Activated CD4-positive, alpha-beta T cell treated with anti-CD3 and anti-CD28 coated beads, Interleukin-2, amount 10 ng/mL, durations not matched to agents 7 days and 5 days (primary cell): ENCODE measurements at places on chromosomes 3 and 15. TPM values are rescaled to one million over a fixed set of nuclear protein-coding genes. Genes with fewer than 3 reads are reported as not detected.

Gene ADAM10
- 140 TPM for total RNA-seq

Gene RASGRP1
- 185 TPM for total RNA-seq

Gene TM2D3
- total RNA-seq = 54.8 TPM

Gene SCN11A
- 0.05 TPM for total RNA-seq

Gene C3orf62
- 12.2 TPM for total RNA-seq

Gene GHSR
- total RNA-seq = not detected

Gene MCF2L2
- total RNA-seq = 3.6 TPM

Gene GP9
- not detected for total RNA-seq

Gene XCR1
- not detected for total RNA-seq

Gene CCNB2
- total RNA-seq = 94.1 TPM

Gene PARP15
- 40.9 TPM for total RNA-seq

Gene CELF6
- 1.0 TPM for total RNA-seq

Gene MESP2
- not detected for total RNA-seq

Gene DNAH12
- 0.06 TPM for total RNA-seq

Gene FOXL2NB
- not detected for total RNA-seq

Gene CADM2
- not detected for total RNA-seq

Gene WWTR1
- 0.27 TPM for total RNA-seq

Gene FSIP1
- 0.30 TPM for total RNA-seq

Gene SNTN
- total RNA-seq = not detected

Gene MUSTN1
- total RNA-seq = 2.8 TPM

Gene HEG1
- 26.6 TPM for total RNA-seq

Gene MELTF
- total RNA-seq = 4.8 TPM

Gene KCNAB1
- not detected for total RNA-seq

Gene SPTSSB
- total RNA-seq = not detected

Gene PHC3
- 67.5 TPM for total RNA-seq

Gene GRK7
- not detected for total RNA-seq

Gene CYP11A1
- total RNA-seq = not detected

Gene COPG1
- 110 TPM for total RNA-seq

Gene CTXN2
- total RNA-seq = not detected

Gene NDUFB5
- total RNA-seq = 78.4 TPM

Gene ZNF148
- total RNA-seq = 39.3 TPM

Gene LMAN1L
- 0.92 TPM for total RNA-seq

Gene AADACL2
- not detected for total RNA-seq

Gene PLAAT1
- not detected for total RNA-seq

Gene ERICH6
- total RNA-seq = 0.50 TPM

Gene TMEM108
- total RNA-seq = not detected

Gene DZIP1L
- 0.40 TPM for total RNA-seq

Gene MESP1
- total RNA-seq = 1.1 TPM

Gene C3orf22
- total RNA-seq = not detected

Gene SLC22A14
- total RNA-seq = not detected

Gene IMPG2
- 0.50 TPM for total RNA-seq

Gene NOX5
- not detected for total RNA-seq

Gene CNTN3
- total RNA-seq = not detected

Gene ANKRD63
- not detected for total RNA-seq

Gene DPPA2
- not detected for total RNA-seq

Gene GOLGA8G
- not detected for total RNA-seq

Gene ENTPD3
- total RNA-seq = not detected

Gene PLOD2
- not detected for total RNA-seq

Gene COPB2
- 101 TPM for total RNA-seq

Gene KCNMB3
- total RNA-seq = 1.1 TPM

Gene SEMA3B
- total RNA-seq = 0.60 TPM

Gene SI
- total RNA-seq = not detected

Gene SLC2A2
- total RNA-seq = not detected

Gene TRPM1
- total RNA-seq = not detected

Gene AQP9
- not detected for total RNA-seq
